ENCODE measurements at places on chromosomes 1 and 21. TPM values are rescaled to one million over a fixed set of nuclear protein-coding genes. Genes with fewer than 3 reads are reported as not detected.

The ADORA1 gene
- not detected for total RNA-seq

The RGS7 gene
- total RNA-seq, result not detected

The SYT14 gene
- not detected for total RNA-seq

The AMY1C gene
- total RNA-seq, result not detected

The HES3 gene
- total RNA-seq, result not detected

The C4BPA gene
- total RNA-seq, result not detected

The ITGB3BP gene
- 74.4 TPM for total RNA-seq

The FMO5 gene
- total RNA-seq, result 0.31 TPM

The NTPCR gene
- total RNA-seq, result 23.5 TPM

The C1QA gene
- not detected for total RNA-seq

The RORC gene
- 2.7 TPM for total RNA-seq

The GJA8 gene
- total RNA-seq, result not detected

The SLC30A10 gene
- not detected for total RNA-seq

The CNIH3 gene
- 1.5 TPM for total RNA-seq

The AQP10 gene
- not detected for total RNA-seq

The CEP170 gene
- 24.3 TPM for total RNA-seq

DNA sequence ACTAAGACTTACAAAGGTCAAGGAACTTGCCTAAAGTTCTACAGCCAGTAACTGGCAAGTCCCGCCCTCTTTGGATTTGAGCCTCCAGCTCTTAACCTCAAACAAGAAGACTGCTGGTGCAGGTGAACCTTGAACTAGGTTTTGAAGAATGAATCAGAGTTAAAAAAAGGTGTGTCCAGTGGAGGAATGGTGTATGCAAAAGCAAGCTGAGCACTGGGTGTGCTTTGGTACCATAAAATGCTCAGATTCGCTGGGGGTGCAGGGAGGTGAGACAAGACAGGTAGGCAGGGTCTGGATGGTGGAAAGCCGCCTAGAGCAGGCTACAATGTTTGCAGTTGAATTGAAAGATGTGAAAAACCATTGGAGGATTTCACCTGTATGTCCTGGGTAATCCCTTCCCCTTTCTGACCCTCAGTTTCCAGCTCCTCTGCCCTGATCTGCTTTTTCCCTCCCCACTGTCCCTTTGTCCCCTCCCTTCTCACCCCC is 39.8 kb downstream of the FOXD2 start:
- no peaks in the 10 kb centered on the region for H3K4me1 ChIP-seq
- no peak overlapping the region for H3K4me3 ChIP-seq
- no peak overlapping the region for H3K27ac ChIP-seq
- DNase-seq, result no peak

DNA sequence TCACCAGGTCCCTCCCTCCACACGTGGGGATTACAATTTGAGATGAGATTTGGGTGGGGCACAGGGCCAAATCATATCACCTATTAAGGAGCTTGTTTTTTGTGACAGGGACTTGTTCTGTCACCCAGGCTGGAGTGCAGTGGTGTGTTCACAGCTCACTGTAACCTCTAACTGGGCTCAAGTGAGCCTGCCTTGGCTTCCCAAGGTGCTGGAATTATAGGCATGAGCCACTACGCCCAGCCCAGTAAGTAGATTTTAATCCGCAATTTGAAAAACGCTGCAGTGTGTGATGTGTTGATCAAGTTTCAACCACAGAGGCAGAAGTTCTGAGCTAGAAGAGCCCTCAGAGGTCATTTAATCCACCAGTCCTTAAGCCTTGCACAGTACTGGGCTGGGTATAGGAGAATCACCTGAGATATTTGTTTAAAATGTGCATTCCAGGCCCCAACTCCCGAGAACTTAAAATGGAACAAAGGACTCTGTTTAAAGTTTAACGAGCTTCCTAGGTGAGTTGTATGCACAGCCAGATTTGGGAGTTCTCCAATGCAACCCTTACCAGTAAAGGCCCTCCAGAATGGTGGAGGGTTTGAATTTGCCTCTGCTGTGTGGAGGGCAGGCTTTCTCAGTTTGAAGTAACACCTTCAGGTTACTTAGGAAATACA is 13.4 kb downstream of the RPL11 start:
- H3K4me3 ChIP-seq, result no peak overlapping the region
- no peaks in the 10 kb centered on the region for H3K4me1 ChIP-seq
- no peaks in the 10 kb centered on the region for H3K27me3 ChIP-seq
- H3K27ac ChIP-seq, result no peak overlapping the region

- DNase-seq, result no peak
- H3K27me3 ChIP-seq, result peaks cover 4% of the 10 kb centered on the region
- H3K4me3 ChIP-seq, result no peak overlapping the region
- no peaks in the 10 kb centered on the region for H3K36me3 ChIP-seq
- H3K4me1 ChIP-seq, result peaks cover 6% of the 10 kb centered on the region
- H3K27ac ChIP-seq, result no peak overlapping the region
These were observed 156.0 kb downstream of the GLUL start for GRCh38 chr1:182235604-182235951.

DNA sequence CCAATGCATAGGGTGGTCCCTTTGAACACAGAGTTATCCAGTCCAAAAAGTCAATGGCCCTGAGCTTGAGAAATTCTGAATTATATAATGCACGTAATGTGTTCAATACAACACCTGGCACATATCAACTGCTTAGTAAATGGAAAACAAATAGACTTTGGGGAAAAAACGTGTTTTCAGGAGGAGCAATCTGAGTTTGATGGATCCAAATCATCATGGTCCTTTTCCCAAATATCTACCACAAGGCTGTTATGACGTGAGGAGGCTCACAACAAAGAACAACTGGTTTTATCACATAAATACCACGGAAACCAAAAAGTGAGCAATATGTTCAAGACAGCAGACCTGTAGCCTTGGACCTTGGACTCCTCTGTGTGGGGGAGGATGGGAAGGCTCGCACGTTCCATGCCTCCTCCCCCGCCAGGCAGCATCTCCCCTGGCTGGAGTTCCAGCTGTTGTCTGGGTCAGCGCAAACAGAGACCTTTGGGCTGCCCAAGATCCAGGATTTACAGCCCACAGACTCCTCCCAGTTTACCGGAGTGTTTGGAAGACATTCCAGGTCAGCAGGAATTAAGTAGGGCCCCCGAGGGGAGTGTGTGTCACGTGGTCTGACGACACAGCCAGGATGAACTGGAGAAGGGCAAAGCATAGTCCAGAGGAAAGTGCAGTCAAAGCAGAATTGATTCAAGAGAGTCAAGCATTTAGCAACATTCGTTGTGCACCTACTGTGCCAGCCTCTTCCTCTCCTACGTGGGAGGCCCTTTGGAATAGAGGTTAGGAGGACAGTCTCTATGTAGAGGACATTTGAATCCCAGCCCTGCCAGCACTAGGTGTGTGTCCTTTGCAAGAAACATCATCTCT is 32.2 kb upstream of the MED18 start:
- H3K4me1 ChIP-seq, result peaks cover 24% of the 10 kb centered on the region
- no peaks in the 10 kb centered on the region for H3K36me3 ChIP-seq
- H3K27ac ChIP-seq, result no peak overlapping the region
- no peak overlapping the region for H3K4me3 ChIP-seq

- no peaks in the 10 kb centered on the region for H3K4me1 ChIP-seq
- no peak overlapping the region for H3K4me3 ChIP-seq
- H3K27me3 ChIP-seq, result no peaks in the 10 kb centered on the region
These were observed 235.4 kb upstream of the SNX7 start for GRCh38 chr1:98426092-98426491.

GRCh38 chr1:86933051-86933450 is 18.6 kb downstream of the HS2ST1 start:
- DNase-seq, result no peak
- peaks cover 4% of the 10 kb centered on the region for H3K4me1 ChIP-seq
- no peaks in the 10 kb centered on the region for H3K36me3 ChIP-seq
- H3K27me3 ChIP-seq, result no peaks in the 10 kb centered on the region

- no peak overlapping the region for H3K27ac ChIP-seq
- peaks cover 23% of the 10 kb centered on the region for H3K4me1 ChIP-seq
- peaks cover 6% of the 10 kb centered on the region for H3K27me3 ChIP-seq
- DNase-seq, result no peak
These were observed 2.4 kb upstream of the C1orf159 start for GRCh38 chr1:1118011-1118875.

GRCh38 chr1:151540982-151541377 is 871 bp downstream of the TUFT1 start:
- H3K4me1 ChIP-seq, result peaks cover 22% of the 10 kb centered on the region
- peaks cover 14% of the 10 kb centered on the region for H3K27me3 ChIP-seq
- H3K4me3 ChIP-seq, result peak overlapping the region; percentile 87

DNA sequence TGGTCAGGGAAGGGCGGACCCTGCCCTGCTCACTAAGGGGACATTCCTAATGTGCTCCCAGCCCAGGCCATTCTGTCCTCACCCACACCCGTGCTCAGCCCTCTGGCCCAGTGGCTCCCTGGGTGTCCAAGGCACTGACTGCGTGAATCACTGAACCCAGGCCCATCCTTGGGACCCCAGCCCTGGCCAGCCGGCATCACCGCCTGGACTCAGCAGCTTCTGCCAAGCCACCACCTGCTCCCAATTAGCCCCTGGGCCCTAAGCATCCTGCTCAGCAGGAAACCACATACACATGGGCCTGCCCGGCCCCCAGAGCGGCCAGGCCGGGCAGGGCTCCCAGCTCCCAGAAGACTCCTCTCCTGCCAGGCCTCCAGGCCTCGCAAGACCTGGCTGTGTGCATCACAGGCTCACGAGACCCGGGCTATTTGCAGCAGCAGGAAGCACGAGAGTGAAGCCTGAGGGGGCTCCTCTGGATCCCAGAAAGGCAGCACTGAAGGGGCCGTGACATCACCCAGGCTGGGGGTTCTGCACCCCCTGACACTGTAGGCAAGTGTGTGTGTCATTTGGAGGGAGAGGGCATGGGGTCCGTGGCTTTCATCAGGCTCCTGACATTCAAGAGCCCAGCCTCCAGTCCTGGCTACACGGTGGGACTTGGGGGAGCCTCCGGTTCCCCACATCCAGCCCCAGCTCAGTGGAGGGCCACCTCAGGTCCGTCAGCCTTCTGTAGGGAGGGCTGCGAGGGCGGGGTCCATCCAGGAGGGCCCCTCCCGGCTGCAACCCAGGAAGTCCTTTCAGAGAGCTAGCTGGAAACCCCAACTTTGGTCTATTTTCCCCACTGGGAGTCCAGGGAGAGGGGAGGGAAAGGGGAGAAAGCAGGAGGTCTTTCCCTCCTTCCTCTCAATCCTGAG is 1.6 kb downstream of the MFAP2 start:
- no peak overlapping the region for H3K4me3 ChIP-seq
- H3K36me3 ChIP-seq, result no peaks in the 10 kb centered on the region
- DNase-seq, result no peak

GRCh38 chr1:242402956-242403355 is 121.5 kb downstream of the PLD5 start:
- no peaks in the 10 kb centered on the region for H3K27me3 ChIP-seq
- no peaks in the 10 kb centered on the region for H3K4me1 ChIP-seq
- no peak overlapping the region for H3K4me3 ChIP-seq
- H3K27ac ChIP-seq, result no peak overlapping the region
- no peak for DNase-seq

GRCh38 chr1:224447971-224448370 is 13.4 kb upstream of the WDR26 start:
- no peak for DNase-seq
- peaks cover 11% of the 10 kb centered on the region for H3K4me1 ChIP-seq
- H3K4me3 ChIP-seq, result no peak overlapping the region
- H3K27me3 ChIP-seq, result no peaks in the 10 kb centered on the region

DNA sequence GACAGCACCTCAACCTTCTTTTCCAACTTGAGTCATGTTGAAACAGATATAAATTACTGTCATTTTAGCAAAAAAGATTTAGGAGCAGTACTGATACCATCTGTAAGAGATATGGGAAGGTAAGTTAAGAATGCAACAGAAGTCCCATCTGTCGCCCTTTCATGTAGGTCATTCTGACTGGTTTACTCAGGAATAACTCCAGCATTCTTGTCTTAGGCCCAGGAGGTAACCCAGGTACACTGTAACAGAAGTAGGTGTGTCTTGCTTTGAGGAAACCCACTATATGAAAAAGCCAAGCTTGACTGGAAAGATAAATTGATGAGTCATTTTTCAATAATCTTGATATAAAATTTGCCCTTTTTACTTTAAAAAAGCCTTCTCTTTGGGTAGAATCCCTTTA is 35.4 kb downstream of the PGM1 start:
- H3K27me3 ChIP-seq, result no peaks in the 10 kb centered on the region
- H3K4me3 ChIP-seq, result no peak overlapping the region

GRCh38 chr21:40706176-40706575 is 140.8 kb downstream of the DSCAM start:
- H3K4me1 ChIP-seq, result no peaks in the 10 kb centered on the region
- H3K4me3 ChIP-seq, result no peak overlapping the region
- no peaks in the 10 kb centered on the region for H3K36me3 ChIP-seq
- DNase-seq, result no peak
- no peaks in the 10 kb centered on the region for H3K27me3 ChIP-seq
- H3K27ac ChIP-seq, result no peak overlapping the region

DNA sequence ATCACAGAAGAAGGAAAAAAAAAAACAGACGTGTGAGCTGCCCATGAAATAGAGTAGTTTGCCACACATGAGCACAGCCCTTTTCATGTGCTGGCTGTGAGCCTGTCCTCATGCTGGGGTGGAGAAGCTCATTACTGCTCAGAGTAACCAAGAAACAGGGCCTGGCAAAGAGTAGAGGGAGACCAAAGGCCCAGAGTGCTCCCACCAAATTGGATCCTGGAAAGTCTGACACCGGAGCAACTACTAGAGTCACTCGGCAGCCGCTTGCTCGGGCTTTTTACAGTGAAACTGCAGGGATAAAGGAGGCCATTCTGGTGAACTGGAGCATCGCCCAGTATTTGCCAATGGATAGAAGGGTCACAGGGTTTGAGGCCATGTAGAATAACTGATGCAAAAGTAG is 64.4 kb upstream of the BARHL2 start:
- DNase-seq, result no peak
- H3K27me3 ChIP-seq, result peaks cover 4% of the 10 kb centered on the region
- H3K4me1 ChIP-seq, result no peaks in the 10 kb centered on the region

- H3K27ac ChIP-seq, result no peak overlapping the region
- peaks cover 9% of the 10 kb centered on the region for H3K27me3 ChIP-seq
- H3K4me1 ChIP-seq, result peaks cover 4% of the 10 kb centered on the region
- no peak overlapping the region for H3K4me3 ChIP-seq
These were observed 16.3 kb upstream of the OLFML2B start for GRCh38 chr1:162040001-162040400.

- H3K4me3 ChIP-seq, result no peak overlapping the region
- no peak overlapping the region for H3K27ac ChIP-seq
- no peak for DNase-seq
These were observed 50.8 kb downstream of the TGFB2 start for GRCh38 chr1:218395916-218396315.

- H3K36me3 ChIP-seq, result no peaks in the 10 kb centered on the region
- no peak for DNase-seq
- peaks cover 45% of the 10 kb centered on the region for H3K27me3 ChIP-seq
- peaks cover 12% of the 10 kb centered on the region for H3K4me1 ChIP-seq
These were observed 17.9 kb downstream of the FOXO6 start for GRCh38 chr1:41378999-41379737.

GRCh38 chr1:163897412-163898155 is 575.8 kb downstream of the NUF2 start:
- H3K4me1 ChIP-seq, result no peaks in the 10 kb centered on the region
- DNase-seq, result no peak
- H3K36me3 ChIP-seq, result no peaks in the 10 kb centered on the region
- no peak overlapping the region for H3K27ac ChIP-seq

Measured in activated CD8-positive, alpha-beta T cell treated with anti-CD3 and anti-CD28 coated beads, Interleukin-2, amount 10 ng/mL, durations not matched to agents 7 days and 5 days (primary cell).